ENCODE measurements at places on chromosomes 2 and 18.

GRCh38 chr2:88253375-88253774 is 83.2 kb downstream of the THNSL2 start:
- DNase-seq = no peak

- DNase-seq = no peak
Observed at GRCh38 chr2:118457951-118458350, 369.7 kb downstream of the INSIG2 start.

GRCh38 chr2:37623971-37624900 is 47.2 kb downstream of the CDC42EP3 start:
- DNase-seq = peak; percentile 61

DNA sequence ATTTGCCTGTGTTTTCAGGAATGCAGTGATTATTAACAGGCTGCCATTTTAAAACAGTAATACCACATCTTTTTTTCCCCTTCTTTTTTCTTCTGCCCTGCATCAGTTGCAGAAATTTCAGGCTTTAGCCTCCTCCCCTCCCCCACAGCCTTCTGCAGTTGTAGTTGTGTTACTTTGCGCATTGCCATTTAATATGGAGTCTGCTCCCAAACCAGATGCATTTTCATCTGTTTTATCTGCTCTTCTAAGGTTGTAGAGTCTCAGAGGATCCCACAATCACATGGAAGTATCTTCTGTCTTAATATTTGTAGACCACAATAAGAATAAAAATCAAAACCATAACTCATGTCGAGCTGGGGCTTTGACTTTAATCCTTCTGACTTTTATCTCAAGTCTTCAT is 3.8 kb downstream of the ASXL3 start:
- no peak for DNase-seq

DNA sequence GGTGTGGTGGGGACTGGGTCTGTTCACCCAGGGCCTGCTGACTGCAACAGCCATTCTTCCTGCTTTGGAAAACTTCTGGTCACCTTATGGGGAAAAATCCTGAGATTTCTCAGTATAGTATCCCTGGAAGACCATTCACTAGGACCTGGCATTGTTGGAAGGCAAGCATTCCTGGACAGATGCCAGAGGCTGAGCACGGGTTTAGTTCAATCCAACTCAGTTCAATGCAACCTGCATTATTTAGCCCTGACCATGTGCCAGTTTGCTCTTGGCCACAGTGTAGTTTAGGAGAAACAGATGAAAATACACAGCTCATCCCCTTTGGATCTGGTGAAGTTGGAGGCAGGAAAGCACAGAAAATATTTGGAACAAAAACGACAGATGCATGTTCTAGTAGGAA is 95.9 kb downstream of the LPIN1 start:
- no peak for DNase-seq

DNA sequence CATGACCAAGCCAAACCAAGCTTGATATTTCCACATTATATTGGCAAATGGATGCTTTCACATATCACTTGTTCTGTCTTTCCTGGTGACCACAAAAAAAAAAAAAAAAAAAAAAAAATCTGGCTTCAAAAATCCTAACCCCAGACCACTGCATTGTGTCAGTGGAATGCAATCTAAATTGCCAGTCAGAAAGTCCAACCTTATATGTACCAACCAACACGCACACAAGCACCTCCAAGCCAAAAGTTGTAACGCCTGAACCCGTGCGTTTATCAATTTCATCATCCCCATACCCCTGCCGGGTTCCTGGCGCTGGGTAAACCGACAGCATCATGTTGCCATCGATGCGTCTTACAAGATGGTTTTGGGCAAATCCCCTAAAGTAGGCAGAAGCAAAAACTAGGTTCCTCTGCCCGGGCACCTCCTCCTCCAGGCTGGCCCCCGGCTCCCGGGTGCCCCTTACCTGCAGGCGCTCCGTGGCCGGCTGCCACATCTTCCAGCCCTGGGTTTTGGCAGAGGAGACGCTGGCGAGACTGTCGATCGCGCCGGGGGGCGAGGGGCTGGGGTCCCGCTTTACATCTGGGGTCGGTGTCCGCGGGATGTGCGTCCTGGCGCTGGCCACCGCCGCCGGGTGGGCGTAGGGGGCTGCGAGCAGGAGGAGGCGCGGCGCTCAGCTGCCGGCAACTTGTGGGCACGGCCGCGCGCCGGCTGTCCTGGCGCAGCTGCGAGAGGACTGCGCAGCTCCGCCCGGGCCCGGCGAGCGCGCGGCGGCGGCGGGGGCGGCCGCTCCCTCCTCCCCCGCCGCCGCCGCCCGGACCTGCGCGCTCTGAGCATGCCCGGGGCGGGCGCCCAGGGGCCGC is at the start of gene PID1:
TSS of gene PID1 (minus strand) at position 737 of the 860 bp plus-strand sequence. CDS start at position 493, 244 bp downstream.
- no peak for DNase-seq

- no peak for DNase-seq
Observed at GRCh38 chr2:3189076-3189591, 188.5 kb downstream of the EIPR1 start.

- peak; percentile 72 for DNase-seq
Observed at GRCh38 chr18:77059294-77059916, 73.2 kb downstream of the MBP start.

DNA sequence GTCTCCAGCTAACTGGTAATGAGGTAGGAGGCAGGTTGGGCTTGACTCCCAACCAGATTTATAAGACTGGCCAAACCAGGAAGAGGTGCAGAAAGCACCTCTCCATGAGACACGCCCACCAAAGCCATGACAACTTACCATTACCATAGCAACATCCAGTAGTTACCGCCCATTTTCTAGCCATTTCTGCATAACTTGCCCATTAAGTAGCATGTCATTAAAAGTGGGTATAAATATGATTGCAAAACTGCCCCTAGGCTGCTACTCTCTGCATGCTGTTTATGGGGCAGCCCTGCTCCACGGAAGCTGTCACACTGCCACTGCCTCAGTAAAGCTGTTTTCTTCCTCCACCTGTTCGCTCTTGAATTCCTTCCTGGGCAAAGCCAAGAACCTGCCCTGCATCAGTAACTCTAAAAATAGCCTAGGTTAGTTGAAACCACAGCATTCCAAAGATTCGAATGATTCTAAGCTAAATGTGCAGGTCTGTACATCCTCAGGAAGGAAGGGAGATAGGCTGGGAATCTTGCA is 131.9 kb downstream of the ATL2 start:
- DNase-seq = no peak

DNA sequence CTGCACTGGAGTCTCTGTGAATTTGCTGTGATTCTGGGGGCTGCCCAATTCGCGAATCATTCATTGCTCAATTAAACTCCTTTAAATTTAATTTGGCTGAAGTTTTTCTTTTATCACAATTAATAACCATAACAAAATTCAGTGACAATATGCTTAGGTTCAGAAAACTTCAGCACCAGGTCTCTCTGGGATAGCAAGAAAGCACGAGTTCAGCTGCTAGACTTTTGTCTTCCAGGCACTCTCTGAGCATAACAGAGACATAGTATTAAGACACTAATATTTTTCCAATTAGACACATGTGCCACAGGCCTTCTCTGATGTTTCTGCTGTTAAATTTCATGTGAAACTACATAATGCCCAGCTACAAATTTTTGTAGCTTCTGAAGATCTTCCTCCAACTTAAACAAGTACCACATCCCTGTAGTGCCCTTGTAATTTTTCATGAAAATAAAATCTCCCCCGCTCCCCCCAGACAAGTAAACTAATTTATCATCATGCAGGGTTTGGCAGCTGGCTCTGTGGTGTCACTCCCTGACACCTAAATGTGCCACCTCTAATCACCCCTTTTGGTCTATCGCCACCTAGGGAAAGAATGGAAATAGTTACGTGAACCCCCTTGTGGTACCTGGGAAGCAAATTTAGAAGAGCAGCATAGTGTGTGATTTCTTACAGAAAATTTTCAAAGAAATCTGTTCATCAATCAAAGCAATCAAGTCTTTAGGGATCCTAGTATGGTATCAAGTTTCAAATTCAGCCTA is 94.1 kb downstream of the CSRNP3 start:
- peak; percentile 2 for DNase-seq

DNA sequence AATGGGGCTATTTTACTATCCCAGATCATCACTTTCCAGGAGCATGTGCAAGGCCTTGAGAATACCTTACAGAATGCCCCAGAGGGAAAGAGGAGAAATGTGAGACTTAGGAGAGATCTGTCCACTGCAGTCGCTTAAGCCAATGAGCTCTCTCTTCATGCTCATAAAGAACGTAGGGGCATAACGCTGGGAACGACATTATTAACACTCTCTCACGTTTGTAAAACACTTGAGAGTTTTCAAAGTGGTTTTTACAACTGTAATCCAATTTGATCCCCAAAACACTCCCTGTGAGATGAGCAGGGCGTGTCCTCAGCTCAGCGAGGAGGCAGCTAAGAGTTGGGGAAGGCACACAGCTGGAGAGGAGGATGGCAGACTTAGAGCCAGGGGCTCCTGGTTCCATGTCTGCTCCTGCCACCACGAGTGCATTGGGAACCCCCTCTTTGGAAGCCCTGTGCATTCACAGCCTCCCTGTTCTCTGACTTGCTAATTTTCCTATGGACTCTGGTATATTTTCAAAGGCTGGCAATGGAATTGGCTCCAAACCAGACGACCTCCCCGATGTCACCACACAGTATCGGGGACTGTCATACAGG is 97.4 kb downstream of the PLB1 start:
- DNase-seq = no peak

DNA sequence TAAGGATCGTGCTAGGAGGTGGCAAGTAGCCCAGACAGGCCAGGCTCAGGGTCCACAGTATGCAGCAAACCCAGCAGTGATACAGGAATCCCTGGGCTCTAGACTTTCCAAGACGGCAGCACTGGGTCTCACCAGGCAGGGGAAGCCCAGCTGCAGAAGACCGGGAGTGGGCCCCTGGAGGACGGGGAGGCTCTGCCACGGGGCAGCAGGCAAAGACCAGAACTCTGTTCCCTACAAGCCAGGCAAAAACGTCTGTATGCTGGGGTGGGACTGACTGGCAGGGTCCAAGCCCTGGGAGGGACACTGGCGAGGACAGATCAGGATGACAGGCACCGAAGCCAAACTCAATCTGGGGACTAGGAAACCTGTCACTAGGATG is 98.9 kb upstream of the SEC11C start:
- no peak for DNase-seq

GRCh38 chr2:122081751-122082150 is 326.3 kb downstream of the TSN start:
- DNase-seq = no peak

GRCh38 chr2:176128172-176128981 is 1.1 kb upstream of the HOXD8 start:
- no peak for DNase-seq

DNA sequence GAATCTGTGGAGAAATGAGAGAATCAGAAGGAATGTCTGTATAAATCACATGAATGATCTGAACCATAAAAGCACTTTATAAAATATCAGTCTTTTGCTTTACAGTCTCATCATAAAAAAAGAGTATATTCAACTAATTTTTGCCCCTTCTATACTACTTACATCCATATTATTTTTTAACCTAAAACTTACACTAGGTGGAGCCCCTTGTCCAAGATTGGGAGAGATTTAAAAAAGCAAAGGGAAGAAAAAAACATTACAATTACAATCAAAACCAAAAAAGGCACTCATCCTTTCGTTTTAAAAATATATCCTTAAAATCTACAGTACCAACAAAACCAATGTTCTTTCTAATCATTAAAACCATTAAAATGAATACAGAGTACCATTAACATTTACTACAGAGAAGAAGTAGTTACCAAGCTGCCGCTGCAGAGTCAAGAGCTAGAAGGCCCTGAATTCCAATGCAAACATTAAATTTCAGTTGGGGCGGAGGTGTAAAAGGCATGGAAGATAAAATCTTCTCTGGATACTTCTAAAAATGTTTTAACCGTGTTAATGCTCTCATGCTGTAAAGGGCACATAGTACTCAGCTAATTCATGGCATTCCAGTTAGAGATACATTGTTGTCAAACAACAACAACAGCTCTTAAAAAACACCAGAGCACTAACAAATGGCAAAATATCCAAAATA is 56.7 kb upstream of the EPB41L3 start:
- no peak for DNase-seq

- no peak for DNase-seq
Observed at GRCh38 chr2:23208339-23208738, 176.6 kb upstream of the KLHL29 start.

GRCh38 chr18:80107426-80107825 is 1.6 kb upstream of the ADNP2 start:
- DNase-seq = no peak

DNA sequence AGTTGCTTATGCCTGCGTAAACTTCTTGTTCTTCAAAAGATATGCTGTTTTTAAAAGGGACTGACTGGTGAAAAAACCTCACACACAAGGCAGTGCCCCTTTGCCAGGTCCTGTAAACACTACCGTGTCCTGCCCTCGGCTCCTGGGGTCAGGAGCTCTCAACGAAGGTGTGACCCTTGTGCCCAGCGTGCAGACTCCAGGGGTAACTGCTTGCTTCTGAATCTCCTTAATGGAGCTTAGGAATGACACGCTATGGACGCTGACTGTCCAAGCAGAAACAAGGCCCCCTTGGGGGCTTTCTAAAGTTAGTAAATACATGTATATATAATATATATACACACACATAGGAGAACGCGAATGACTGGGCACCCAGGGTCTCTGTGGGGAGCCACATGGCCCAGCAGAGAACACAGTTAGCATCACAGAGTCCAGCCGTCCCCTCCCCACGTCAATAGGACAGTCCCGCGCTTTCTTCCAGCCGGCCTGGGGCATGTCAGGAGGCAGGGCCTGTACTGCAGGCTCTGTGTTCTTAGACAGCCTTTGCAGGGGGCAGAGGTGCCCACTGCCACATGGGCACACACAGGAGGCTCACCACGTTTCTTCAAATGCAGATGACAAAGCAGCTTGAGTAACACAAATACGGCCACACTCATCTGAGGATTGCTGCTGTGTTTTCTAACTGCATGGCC is 96.1 kb downstream of the HDAC4 start:
- no peak for DNase-seq

DNA sequence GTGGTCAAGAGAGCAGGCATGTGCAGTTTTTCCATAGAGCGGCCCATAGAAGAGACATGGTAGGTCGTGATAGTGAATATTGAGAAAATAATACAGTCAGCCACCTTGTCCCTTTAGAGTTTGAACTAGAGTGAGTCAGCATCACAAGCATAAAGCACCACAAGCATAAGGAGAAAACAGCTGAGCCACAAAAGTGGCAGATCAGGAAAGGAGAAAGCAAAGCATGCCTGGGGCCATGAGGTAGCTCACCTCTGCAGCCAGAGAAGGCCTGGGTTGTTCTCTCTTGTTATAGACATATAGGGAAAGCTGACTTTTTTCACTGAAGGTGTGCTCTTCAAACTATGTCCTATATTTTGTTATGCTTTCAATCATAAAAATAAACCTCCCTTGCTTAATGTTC is 879.0 kb downstream of the DSC3 start:
- DNase-seq = no peak

- DNase-seq = no peak
Observed at GRCh38 chr2:60849187-60849586, 32.2 kb upstream of the REL start.
